Head of caudate nucleus (tissue), 42 donors: ENCODE measurements at places on chromosomes 12 and 14.
A peak's percentile ranks its signal among the peaks of the same experiment; 100 is the strongest.

DNA sequence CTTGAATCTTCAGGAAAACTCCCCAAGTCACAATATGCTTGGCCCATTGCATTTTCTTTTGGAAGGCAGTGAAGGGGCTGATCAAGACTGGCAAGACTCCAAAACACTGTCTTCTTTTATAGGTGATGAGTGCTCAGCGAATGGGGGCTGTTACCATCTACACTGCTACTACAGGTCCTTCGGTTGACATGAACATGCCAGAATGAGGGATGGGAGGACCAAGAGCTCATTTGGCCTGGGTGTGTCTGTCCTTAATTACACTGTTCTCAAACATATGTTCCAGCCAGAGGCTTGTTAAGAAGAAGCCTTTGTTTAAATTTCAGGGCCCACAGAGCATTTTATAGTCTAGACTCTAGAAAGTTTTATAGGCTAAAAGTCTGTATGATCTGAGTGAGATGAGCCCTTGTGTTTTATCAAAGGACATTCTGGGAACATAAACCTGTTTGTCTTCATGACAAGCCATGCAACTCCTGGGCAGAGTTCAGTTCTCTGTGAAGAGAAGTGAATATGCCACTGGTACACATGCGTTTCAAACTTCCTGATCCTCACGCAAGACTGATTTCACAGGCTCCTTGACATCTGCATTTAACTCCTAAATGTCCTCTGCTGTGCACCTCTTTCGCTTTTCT lies 4.7 kb upstream of the FAM234B start:
- DNase-seq, result no peak

- no peak for DNase-seq
Measured at GRCh38 chr12:3538466-3539030, 47.5 kb downstream of the PRMT8 start.

GRCh38 chr12:61111218-61111617 lies 1149.0 kb upstream of the USP15 start:
- no peak for DNase-seq

DNA sequence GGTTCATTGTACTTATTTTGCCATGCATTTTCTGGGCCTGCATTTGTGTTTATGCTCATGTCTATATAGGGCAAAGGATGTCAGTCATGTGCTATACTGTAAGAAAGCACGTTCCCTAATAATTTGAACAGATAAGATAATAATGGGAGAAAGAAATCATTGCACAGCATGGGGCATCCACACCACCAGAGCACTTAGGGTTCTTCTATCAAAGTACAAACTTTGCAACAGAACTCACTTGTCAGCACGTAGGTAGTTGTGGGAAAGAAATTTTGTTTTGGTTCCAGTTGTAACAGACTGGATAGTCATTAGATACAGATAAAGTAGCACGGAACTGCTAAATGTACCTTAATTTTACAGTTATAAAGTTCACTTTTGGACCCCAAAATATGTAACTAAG lies 10.1 kb downstream of the PPP1CC start:
- DNase-seq, result no peak

DNA sequence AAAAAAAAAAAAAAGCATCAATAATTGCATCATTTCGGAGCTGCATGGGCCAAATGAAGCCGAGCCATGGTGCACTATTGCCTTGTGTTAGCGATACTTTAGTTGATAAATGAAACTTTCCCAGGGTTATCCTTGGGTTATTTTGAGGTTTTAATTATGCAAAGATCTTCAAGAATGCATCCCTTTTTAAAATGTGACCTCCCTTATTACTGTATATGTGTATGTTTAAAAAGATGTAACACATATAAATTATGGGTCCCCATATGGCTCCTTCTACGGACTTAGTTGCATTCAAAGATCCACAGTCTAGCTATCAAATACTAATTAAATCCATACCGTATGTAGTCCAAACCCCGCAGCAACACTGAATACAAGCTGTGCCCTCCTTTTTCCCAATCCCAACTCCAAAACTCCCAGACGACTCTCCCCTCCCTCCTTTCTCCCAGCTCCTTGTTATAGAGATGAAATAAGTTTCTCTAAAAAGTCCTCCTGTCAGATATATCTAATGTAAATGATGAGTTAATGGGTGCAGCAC lies 129.3 kb upstream of the MAP1LC3B2 start:
- DNase-seq, result no peak

DNA sequence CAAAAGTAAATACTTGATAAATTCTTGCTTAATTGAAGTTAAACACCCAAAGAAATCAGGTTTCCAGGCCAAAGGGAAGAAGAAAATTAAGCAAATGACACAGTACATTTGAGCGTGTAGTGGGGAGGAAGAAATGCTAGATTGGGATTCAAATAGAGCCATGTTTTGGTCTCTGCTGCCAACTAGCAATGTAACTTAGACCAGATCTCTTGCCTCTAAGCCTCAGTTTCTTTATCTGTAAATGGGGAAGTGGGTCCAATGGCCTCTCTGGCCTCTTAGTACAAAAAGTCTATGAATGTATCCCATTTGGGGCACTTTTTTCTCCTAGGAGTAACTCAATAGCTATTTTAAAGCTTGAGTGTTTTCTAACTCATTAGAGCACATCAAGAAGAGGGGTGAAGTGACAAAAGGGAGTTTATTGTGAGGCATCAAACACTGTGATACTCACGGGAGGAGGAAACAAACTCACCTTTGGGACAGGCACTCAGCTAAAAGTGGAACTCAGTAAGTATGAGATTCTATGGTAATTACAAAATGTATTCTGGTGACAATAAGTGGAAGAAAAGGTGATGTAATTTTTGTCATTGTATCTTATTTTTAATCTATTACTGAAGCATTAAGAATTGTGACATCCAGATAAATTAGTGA lies 55.8 kb downstream of the DAD1 start:
- no peak for DNase-seq

- DNase-seq, result no peak
Measured at GRCh38 chr14:65413739-65414045, 1.2 kb downstream of the FUT8 start.

GRCh38 chr12:752695-753610 lies 574 bp downstream of the WNK1 start:
- peak; percentile 66 for DNase-seq

DNA sequence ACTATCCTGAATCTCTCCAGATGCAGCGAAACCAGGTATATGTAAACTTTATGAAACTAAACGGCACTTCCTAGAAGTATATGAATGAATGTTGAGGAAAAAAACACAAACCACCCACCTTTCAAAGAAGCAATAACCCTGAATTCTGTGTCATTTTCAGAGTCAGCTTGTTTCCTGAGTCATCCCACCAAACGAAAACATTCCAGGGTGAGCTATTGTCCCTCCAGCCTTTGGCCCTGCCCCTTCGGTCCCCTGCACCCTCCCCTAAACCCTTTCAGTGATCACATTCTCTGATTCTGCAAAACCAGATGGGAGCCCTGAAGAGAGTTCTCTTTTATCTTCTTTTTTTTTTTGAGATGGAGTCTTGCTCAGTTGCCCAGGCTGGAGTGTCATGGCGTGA lies 202.6 kb upstream of the ALG10B start:
- DNase-seq, result no peak

DNA sequence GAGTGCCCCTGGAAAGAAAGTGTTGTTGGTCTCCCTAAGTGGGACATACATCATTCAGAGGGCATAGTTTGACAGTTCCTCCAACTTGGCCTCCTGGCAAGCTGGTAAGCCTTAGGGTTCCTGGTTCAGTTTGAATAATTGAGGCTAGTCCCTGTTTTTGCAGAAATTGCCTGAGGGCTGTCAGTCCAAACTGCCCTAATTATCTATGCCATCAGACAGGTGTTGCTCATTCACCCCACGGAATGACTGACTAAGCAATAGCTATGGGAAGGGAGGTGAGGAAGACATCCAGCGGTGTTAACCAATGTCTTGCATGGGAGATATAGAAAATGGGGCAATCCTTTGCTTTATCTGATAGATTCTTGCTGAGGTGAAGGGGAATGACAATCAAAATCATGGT lies 37.6 kb downstream of the SPTSSA start:
- no peak for DNase-seq

- DNase-seq, result peak; percentile 70
Measured at GRCh38 chr14:101961011-101961721, 3.2 kb upstream of the DYNC1H1 start.

DNA sequence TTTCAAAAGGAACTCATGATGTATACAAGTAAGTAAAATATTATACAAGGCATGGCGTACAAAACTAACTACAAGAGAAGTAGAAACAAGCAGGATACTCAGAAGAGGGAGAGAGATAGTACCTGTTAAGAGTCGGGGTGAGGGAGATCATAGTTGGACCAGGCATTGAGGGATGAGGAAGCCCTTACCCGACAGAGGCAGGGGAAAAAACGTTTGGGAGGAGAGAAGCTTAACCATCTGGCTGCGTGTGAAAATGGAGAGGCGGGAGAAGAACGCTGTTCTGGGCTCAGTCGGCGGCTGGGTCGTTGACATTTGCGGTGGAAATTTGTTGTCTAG lies 575 bp upstream of the FMNL3 start:
- no peak for DNase-seq

DNA sequence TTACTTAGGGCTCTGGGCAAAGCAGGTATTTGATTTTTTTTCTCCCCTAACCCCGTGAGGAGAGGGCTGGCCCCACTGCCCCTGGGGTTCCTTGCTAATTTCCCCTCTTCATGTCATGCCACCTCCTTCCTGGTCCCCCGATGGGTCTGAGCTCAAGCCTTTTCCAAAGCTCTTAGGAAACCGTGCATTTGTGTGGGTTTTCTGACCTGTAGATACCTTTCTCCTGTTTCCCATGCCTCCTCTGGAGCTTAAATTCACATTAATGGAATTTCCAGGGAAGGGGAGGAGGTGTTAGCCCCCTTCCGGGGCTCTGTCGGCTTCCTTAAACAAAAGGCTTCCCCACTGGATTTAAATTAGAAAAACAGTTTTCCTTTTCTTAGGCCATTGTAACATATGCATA lies 12.6 kb downstream of the SFSWAP start:
- no peak for DNase-seq

- no peak for DNase-seq
Measured at GRCh38 chr14:103696466-103697071, 18.7 kb downstream of the XRCC3 start.

DNA sequence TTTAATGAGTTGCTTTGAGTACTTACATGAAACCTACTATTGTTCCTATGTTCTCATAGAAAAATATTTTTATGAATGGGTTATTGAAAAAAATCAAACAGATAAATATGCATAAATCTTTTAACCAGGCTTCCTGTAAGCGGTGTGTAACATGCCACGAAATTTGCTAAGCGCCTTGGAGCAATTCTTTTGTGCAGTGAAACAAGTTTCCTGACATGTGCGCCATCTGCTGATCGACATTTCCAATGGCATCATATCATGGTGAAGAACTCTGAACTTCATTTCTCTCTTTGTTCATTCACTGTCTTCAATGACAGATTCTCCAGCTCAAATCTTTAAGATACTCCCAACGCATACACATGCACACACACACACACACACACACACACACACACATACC lies 145.6 kb upstream of the NAV3 start:
- peak; percentile 79 for DNase-seq

DNA sequence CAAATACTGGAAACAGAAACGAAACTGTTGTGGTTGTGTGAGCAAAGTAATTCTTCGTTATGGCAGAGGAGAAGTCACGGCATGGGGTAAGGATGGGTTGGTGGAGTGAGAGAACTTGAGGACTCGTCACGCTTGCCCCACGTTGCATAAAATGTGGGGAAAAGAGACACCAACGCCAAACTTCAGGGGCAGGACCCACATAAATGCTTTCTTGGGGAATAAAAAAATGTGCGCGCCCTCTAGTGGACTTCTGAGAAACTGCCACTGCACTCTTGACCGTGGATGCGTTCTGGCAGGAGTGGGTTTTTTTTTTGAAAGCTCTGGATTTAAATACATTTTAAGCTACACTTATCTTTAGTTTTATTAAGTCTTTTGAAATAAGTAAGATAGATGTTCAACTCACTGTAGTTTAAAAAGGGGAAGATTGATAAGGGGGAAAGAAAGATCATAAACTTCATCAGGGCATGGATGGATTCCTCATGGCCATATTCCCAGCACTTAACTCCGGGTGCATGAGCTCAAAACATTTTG lies 4.1 kb upstream of the IGF1 start:
- DNase-seq, result peak; percentile 64

- peak; percentile 92 for DNase-seq
Measured at GRCh38 chr12:55715833-55716581, at the start of gene BLOC1S1. Gene BLOC1S1, plus strand, starts transcription at chr12:55716046. Its CDS starts 6 bp downstream, at chr12:55716052.

GRCh38 chr14:92645841-92646478 lies 102.5 kb downstream of the LGMN start:
- no peak for DNase-seq

DNA sequence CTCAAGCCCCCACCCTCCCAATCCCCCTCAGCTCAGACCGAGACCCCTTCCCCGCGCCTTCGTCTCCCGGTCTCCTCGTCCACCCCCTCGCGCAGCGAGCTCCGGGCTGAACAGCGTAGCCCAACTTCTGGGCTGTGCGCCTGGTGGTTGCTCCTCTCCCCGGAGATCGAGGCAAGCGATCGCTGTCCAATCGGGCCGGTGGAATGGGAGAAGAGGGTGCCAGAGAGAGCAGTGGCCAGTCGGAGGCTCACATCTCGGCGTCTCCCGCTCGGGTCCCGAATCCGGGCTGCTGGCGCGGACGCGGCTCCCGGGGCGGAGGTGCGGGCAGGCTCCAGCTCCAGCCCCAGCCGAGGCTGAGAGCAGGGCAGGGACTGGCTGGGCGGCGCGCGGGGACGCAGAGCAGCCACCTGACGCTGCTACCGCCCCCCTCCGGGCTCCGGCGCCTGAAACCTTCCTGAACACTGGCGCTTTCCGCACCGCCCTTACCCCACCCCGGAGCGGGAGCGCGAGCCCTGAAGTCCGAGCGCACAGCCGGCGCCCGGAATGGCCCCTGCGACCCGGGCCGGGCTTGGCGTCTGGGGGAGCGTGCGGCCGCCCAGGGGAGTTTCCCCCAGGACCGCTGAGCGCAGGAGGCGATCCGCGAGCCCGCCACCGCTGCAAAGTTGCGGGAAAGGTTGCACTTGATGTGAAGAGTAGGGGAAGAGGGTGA lies 508 bp upstream of the KCNH5 start:
- DNase-seq, result no peak

DNA sequence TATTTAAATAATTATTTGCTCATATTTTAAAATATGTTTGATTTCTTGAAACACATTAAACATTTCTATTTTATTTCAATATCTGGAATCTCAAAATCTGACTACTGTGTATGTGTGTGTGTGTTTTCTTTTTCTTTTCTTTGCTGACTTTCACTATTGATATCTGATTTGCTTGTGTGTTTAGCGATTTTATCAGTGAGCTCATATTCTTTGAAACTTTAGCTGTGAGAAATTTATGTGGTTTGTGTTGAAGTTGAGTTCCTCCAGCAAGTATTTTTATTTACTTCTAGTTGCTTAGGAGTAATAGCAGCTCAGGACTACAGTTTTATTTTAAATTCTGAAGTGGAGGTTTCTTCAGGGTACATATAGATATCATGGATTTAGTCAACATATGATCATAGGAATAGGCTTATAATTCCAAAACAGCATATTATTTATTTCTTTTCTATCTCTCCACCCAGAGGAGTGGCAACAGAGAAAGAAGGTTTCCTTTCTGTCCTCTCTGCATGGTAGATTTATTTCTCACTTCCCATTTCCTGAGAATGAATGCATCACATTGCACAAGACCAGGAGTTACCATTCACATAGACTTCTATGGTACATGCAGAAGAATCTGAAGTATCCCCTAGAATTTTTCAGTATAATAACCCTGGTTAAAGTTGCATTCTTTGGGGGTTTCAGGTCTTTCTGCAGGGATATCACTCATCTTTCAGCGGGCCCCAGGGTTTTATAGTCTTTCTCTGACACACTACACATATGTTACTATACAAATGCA lies 60.5 kb downstream of the PTPRQ start:
- DNase-seq, result no peak

GRCh38 chr12:6662602-6662905 lies 365 bp downstream of the ING4 start:
- DNase-seq, result no peak
